Esophagus muscularis mucosa (tissue), 4 donors: ENCODE measurements at places on chromosomes 7 and 10. TPM values are rescaled to one million over a fixed set of nuclear protein-coding genes. Genes with fewer than 3 reads are reported as not detected.

GRCh38 chr10:3067118-3067858, at the start of gene PFKP:
TSS of gene PFKP (plus strand) at chr10:3067548. CDS start at chr10:3067596, 48 bp downstream.
- H3K4me1 ChIP-seq, result peaks cover 27% of the 10 kb centered on the region
- no peaks in the 10 kb centered on the region for H3K27me3 ChIP-seq
- peak within 1 kb of the TSS; percentile 80 for H3K4me3 ChIP-seq
- DNase-seq, result no peak
- no peaks in the 10 kb centered on the region for H3K36me3 ChIP-seq

GRCh38 chr10:31758495-31758894, 170.1 kb downstream of the ARHGAP12 start:
- peak overlapping the region; percentile 96 for H3K27ac ChIP-seq
- DNase-seq, result no peak
- no peaks in the 10 kb centered on the region for H3K36me3 ChIP-seq
- no peak overlapping the region for H3K4me3 ChIP-seq
- peaks cover 46% of the 10 kb centered on the region for H3K4me1 ChIP-seq
- no peaks in the 10 kb centered on the region for H3K27me3 ChIP-seq

DNA sequence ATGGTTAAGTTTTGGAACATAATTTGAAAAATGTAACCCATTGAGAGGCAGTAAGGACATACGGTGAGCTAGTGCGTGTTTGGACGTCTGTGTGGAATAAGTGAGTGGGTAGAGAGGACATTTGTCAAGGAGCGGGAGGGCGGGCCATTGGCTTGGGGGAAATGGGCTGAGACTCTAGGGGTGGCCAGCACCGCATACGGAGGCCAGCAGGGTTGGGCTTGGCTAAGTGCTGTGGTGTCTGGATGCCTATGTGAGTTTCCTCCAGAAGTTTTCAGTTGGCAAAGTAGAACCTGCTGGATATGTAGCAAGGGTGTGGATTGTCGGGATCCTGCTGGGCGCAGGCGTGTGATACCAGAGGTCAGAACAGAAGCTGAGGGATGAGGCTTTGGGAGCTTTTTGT, 103.0 kb downstream of the TCF7L2 start:
- peaks cover 29% of the 10 kb centered on the region for H3K4me1 ChIP-seq
- peak overlapping the region; percentile 36 for H3K27ac ChIP-seq
- no peak overlapping the region for H3K4me3 ChIP-seq
- no peak for DNase-seq

- no peak overlapping the region for H3K27ac ChIP-seq
- no peak overlapping the region for H3K4me3 ChIP-seq
- no peaks in the 10 kb centered on the region for H3K36me3 ChIP-seq
- H3K4me1 ChIP-seq, result no peaks in the 10 kb centered on the region
- peak; percentile 91 for DNase-seq
Measured at GRCh38 chr7:34108165-34108564, 202.8 kb downstream of the BMPER start.

DNA sequence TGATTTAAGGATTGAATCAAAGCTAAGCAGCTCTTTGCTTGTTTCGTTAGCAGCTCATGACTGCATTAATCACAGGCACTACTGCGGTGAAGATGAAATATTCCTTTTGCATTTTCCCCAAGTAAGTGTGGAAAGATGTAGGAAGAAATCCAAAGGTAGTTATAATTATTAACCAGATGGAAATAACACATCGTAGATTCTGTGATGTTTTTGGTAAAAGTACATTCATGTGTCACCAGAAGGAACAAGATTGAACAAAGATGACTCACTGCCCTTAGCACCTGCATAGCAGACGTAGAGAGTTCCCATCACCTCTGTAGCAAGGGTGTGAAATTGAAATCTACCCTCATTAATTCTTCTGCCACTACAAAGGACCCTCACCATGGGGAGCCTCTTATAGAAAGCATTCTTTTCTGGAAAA, 37.1 kb downstream of the SMURF1 start:
- H3K27ac ChIP-seq, result peak overlapping the region; percentile 17
- H3K4me1 ChIP-seq, result peaks cover 70% of the 10 kb centered on the region
- DNase-seq, result no peak
- no peak overlapping the region for H3K4me3 ChIP-seq

- no peak overlapping the region for H3K4me3 ChIP-seq
- H3K4me1 ChIP-seq, result no peaks in the 10 kb centered on the region
- H3K27me3 ChIP-seq, result no peaks in the 10 kb centered on the region
- H3K36me3 ChIP-seq, result no peaks in the 10 kb centered on the region
- no peak for DNase-seq
Measured at GRCh38 chr7:84455788-84456187, 261.2 kb upstream of the SEMA3A start.

GRCh38 chr7:31569528-31569927, 55.6 kb downstream of the ITPRID1 start:
- no peaks in the 10 kb centered on the region for H3K4me1 ChIP-seq
- H3K27ac ChIP-seq, result no peak overlapping the region
- H3K4me3 ChIP-seq, result no peak overlapping the region
- no peak for DNase-seq
- no peaks in the 10 kb centered on the region for H3K27me3 ChIP-seq

GRCh38 chr7:37820708-37821468, 27.5 kb upstream of the NME8 start:
- H3K4me3 ChIP-seq, result no peak overlapping the region
- DNase-seq, result no peak
- H3K36me3 ChIP-seq, result no peaks in the 10 kb centered on the region
- H3K4me1 ChIP-seq, result no peaks in the 10 kb centered on the region

- no peaks in the 10 kb centered on the region for H3K36me3 ChIP-seq
- no peak for DNase-seq
- no peaks in the 10 kb centered on the region for H3K27me3 ChIP-seq
- H3K4me1 ChIP-seq, result peaks cover 43% of the 10 kb centered on the region
- H3K4me3 ChIP-seq, result no peak overlapping the region
Measured at GRCh38 chr10:50514995-50515394, 108.8 kb downstream of the SGMS1 start.

- H3K4me3 ChIP-seq, result no peak overlapping the region
- H3K4me1 ChIP-seq, result peaks cover 20% of the 10 kb centered on the region
- DNase-seq, result no peak
- no peaks in the 10 kb centered on the region for H3K27me3 ChIP-seq
- H3K27ac ChIP-seq, result no peak overlapping the region
Measured at GRCh38 chr7:157570531-157571200, 233.9 kb downstream of the DNAJB6 start.

DNA sequence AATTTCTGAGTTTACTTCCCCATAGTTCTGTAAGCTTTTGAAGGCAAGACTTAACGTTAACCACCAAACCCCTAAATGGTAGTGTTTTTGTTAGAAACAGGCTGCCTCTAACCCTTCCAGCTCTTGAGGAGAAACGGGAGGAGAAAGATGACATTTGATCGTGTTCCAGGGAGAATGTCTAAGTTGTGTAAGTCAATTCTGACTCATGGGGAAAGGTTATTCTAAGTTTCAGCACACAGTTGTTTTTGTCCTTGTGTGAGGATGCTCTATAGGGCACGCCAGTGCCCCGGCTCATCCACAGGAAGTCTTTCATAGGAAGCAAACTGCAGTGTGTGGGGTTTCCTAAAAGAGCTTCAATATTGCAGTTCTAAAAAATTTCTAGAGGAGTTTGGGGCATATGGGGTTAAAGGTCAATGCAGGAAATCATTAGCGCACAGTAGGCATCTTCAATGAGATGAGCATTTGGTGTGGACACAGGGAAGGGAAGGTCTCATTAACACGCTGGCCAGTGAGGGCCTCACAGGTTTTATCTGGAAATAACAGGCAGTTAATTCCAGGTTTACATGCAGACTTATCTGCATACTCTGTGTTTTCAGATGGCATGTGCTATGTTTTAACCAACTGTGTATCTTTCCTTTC, 638.2 kb upstream of the IGFBP3 start:
- no peaks in the 10 kb centered on the region for H3K36me3 ChIP-seq
- peaks cover 36% of the 10 kb centered on the region for H3K4me1 ChIP-seq
- DNase-seq, result no peak

The CLCN1 gene
- not detected for total RNA-seq

The ANKRD61 gene
- not detected for total RNA-seq

The OR2A7 gene
- total RNA-seq, result not detected

The ZNF365 gene
- 2.5 TPM for total RNA-seq
